ENCODE measurements at places on chromosomes 7 and 10.

DNA sequence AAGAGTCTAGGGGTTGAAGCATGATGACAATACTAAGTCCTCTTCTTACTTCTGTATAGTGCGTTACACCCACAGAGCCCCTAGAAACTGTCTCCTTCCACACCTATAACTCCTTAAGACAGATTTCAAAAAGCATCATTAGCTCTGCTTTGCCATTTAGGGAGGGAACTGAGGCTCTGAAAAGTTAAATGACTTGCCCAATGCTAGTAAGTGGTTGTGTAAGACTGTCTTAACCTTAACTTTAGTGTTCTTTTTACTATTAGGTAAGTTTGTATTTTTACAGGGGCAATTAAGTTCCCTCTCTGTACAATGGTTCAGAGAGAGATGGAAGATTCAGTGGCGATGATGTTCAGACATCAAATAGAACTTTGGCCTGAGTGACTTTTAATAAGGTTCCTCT is 72.7 kb upstream of the ASAH2 start:
- no peak for DNase-seq

GRCh38 chr7:150329331-150330120 is 6.2 kb upstream of the ACTR3C start:
- no peak for DNase-seq

- DNase-seq, result no peak
Measured at GRCh38 chr10:110414548-110415309, 83.0 kb upstream of the DUSP5 start.

DNA sequence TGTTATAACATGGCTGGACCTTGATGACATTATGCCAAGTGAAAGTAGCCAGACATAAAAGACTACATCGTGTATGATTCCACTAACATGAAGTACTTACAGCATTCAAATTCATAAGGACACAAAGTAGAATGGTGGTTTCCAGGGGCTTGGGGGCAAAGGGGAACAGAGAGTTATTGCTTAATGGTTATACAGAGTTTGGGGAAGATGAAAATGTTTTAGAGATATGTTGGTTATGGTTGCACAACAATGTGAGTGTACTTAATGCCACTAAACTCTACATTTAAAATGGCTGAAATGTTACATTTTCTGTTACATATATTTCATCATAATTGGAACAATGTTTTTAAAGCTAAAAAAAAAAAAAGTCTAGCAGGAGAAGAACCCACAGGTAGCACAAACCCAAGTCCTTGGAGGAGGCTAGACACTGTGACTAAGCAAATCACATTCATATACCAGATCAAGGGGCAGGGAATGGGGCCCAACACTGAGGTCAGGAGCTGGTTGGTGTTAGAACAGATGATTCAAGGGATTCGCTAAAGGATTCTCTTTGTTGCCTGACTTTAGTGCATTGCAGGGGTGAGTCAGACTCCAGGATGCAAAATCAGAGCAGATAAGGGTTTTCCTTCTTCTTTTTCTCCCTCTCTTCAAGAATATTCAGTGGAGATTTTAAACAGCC is 25.1 kb upstream of the AOAH start:
- DNase-seq, result no peak

GRCh38 chr7:20030417-20030816 is 186.8 kb downstream of the MACC1 start:
- no peak for DNase-seq

GRCh38 chr7:1131471-1132265 is 28.3 kb downstream of the ZFAND2A start:
- no peak for DNase-seq

- DNase-seq, result no peak
Measured at GRCh38 chr7:29202651-29203069, 8.1 kb downstream of the CHN2 start.

- DNase-seq, result no peak
Measured at GRCh38 chr7:42100156-42100508, 136.9 kb downstream of the GLI3 start.

- DNase-seq, result no peak
Measured at GRCh38 chr10:20492447-20492846, 404.7 kb downstream of the NEBL start.

DNA sequence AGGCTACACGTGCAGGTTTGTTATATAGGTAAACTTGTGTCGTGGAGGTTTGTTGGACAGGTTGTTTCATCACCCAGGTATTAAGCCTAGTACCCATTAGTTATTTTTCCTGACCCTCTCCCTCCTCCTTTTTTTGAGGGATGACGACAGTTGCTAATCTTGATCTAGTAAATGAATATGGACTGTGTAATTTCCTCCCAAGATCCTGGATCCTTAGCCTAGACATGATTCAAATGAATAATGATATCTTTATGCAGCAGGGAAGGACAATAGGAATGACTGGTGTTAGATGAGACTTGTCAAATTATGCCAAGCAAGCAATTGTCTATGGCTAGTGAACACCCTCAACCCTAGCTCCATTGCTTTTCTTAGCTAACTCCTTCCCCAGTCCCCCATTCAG is 156.2 kb downstream of the PLPP4 start:
- DNase-seq, result no peak

GRCh38 chr10:5585517-5586206 is 60.9 kb downstream of the CALML3 start:
- peak; percentile 32 for DNase-seq

DNA sequence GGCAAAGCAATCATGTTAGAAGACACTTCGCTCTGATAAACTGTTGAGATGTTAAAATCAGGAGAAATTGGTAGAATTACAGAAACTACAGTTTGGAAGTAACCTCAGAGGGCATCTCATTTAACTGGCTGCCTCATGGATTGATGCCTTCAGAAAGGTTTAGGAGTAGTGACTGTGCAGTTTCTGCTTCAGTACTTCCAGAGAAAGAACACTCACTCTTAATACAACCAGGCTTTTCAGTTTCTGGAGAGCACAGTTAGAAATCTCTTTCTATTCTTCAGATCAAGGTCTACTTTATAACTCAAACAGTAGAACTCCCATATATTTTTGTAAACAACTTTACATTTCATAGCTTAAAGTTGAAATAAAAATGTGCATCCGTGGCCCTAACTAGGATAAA is 1358.9 kb upstream of the LRRTM3 start:
- no peak for DNase-seq

DNA sequence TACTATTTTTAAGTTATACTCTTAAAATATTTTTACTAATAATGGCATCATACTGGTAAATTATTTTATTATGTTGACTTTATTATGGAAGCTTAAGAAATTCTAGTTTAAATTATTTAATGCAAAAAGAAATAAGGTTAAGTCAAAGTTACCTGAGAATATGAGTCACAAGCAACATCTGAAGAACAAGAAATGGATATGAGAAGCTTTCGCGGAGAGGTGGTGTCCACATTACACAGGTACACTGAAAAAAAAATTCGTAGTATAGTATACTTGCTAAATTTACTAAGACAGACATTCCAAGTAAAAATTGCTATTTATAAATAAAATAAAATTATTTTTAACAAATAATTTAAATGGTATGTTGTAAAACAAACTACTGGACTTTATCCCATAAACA is 143.8 kb downstream of the AVL9 start:
- DNase-seq, result no peak

- no peak for DNase-seq
Measured at GRCh38 chr10:83182076-83182475, 957.2 kb upstream of the GHITM start.

- DNase-seq, result no peak
Measured at GRCh38 chr10:30606313-30606712, 23.2 kb downstream of the LYZL2 start.

DNA sequence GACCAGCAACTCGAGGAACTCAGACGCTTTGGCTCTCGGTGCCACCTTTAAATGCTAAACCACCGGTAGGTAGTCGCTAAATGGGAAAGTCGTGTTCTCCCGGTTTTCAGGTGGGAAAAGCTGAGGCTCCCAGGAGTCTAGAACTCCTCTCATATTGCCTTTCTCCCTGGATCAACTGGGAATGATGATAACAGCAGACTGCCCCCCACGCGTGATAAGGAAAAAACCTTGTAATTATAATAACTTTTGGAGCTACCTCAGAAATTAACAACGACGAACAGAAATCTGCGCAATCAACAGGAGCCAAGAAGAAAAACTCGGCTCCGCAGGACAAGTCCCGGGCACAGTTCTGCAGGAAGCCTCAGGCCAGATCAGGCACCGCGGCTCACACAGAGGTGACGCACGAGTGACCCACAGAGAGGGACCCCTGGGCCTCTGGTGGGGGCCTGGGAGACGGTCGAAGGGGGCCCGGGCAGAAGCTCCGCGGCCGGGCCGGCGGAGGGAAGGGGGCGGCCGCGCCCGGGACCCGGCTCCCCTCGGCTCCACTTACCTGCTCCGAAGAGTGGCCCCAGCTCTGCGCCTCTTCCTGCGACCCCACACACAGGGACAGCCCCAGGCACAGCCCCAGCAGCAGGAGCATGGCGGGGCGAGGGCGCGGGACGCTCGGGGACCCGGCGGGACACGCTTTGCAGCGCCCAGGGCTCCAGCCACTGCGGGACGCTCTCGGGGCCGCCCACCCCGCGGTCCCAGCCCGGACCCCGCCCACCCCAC is at the start of gene ITIH5:
ITIH5 (minus strand) TSS at position 714 of the 771 bp plus-strand sequence; CDS start at position 640, 74 bp downstream.
- DNase-seq, result no peak

DNA sequence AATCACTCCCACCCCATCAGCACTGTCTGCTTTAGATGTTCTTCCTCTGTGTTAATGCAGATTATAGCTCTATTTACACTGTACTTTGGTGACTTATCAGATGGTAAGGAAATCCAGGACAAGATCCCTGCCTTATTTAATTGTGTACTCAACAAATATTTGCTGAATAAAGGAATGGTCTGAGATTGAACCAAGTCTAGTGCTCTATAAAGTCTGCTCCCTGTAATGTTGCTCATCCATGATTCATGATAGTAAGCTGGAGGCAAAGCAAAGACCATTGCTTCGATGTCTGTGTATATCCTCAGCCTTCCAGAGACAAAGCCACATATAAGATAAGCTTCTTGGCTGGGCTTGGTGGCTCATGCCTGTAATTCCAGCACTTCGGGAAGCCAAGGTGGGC is 33.5 kb downstream of the PLCE1 start:
- no peak for DNase-seq

DNA sequence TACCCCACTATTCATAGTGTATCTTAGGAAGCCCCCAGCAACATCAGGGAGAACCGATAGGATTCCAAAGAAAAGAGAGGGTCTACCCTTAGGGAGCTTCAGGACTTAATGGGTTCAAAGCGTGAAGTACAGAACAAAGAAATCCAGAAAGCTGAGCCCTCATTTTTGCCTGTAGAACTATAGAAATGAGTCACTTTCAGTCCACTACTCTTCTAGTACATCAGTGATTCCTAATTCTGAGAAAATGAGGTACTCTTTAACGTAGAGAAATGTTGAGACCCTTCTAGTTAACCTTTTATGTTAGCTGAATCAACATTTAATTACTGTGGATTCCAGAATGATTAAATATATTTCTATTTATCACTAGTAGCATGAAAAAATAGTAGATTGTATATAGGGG is 1.8 kb downstream of the TDRD1 start:
- DNase-seq, result no peak

GRCh38 chr7:151240942-151241754 is 7.3 kb downstream of the SMARCD3 start:
- DNase-seq, result no peak

- no peak for DNase-seq
Measured at GRCh38 chr10:124072541-124072940, 20.9 kb downstream of the CHST15 start.

GRCh38 chr7:141014125-141014523 is 628 bp downstream of the MRPS33 start:
- no peak for DNase-seq

DNA sequence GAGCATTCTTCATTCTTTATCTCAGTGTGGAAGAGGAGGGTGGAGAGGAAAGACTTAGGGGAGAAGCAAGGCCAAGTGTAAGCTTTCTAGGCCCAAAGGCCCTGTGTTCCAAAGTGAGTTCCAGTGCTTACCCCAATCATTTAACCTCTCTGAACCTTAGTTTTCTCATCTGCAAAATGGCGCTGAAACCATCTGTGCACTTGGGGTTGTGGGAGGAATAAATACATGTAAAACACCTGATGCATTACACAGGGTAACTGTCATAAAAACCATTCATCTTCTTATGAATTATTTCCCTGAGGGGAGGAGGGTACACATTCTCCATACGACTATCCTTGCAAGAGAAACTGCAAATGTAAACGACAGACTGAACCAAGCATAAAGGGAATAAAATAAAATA is 19.0 kb downstream of the PIK3AP1 start:
- no peak for DNase-seq

DNA sequence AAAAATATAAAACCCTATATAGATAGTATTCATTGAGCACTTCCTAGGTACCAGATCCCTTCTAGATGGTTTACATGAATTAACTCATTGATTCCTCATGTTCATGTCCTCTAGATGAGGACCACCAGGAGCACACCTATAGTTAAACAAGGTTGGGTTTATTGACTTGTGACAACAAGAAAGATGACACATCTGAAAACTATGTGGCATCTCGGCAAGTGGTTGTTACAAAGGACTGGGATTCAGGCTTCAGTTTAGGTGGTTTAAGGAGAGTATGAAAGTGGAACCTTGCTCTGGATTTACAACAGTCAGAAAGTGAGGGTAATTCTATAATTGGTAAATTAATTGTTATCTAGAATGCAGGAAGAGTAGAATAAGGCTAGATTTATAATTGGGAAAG is 99.0 kb upstream of the PHF14 start:
- DNase-seq, result no peak

DNA sequence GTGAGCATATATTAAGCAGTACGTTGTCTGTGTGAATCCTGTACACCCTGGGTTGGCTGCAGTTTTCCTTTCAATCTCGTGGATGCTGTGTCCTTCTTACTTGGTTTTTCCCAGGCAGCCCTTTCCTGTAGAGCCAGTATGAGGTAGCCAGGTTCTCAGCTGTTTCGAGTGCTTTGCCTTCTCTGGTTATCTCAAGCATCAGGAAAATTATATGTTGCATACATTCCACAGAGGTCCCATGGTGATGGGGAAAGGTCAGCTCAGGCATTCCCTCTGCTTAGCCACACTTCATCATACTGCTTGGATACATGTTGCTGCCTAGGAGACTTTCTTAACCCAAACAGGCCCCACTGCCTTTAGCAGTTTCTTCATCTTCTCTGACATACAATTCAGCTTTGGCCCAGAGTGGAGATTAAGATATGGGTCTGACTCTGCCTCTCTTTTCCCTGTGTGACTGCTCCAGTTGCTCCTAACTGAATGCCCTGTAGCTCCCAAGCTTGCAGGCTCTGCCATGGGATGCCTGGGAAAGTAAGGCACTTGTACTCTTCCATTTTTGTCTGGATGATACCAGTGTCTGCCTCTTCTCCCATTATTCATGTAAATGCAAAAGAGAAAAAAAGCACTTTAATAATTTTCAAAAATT is 11.3 kb downstream of the GNAI1 start:
- no peak for DNase-seq

DNA sequence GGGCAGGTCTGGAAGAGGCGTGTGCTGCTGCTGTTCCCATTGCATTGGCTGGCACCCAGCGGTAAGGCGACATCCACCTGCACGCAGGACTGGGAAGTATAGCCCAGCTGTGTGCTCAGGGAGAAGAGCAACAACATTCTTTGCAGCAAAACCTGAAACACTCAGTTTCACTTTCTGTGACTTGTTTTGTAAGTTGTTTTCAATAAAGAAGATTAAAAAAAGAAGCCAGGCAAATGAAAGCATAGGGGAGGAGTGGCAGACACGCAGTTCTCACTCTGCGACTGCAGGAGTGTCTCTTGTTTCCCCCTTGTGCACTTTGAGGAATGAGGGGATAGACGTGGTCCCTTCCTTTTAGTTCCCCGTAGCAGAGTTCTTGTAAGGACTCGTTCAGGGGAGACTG is 5.8 kb downstream of the FBH1 start:
- DNase-seq, result no peak

- no peak for DNase-seq
Measured at GRCh38 chr7:94323844-94324243, 70.9 kb upstream of the COL1A2 start.

All from NCI-H2107 (cell line).